ENCODE measurements at places on chromosomes 6 and 20.

GRCh38 chr6:78781001-78781400 is 86.3 kb upstream of the IRAK1BP1 start:
- DNase-seq, result no peak

DNA sequence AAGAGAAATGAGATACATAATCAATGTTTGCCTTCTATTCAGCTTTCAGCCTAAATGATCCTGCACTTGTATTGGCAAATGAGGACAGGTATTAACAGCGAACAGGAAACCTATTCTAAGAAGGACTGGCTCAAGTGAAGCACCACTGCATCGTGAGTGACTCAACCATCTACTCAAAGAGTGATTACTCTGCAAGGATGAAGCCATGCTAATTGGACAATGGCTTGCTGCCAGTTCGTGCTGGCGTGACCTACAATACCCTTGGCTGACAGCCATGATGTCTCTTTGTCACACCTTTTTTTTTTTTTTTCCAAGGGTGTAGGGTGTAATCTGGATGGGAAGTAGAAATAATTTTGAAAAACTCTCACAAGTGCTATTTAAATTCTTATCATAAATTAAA is 104.9 kb downstream of the GJA10 start:
- no peak for DNase-seq

DNA sequence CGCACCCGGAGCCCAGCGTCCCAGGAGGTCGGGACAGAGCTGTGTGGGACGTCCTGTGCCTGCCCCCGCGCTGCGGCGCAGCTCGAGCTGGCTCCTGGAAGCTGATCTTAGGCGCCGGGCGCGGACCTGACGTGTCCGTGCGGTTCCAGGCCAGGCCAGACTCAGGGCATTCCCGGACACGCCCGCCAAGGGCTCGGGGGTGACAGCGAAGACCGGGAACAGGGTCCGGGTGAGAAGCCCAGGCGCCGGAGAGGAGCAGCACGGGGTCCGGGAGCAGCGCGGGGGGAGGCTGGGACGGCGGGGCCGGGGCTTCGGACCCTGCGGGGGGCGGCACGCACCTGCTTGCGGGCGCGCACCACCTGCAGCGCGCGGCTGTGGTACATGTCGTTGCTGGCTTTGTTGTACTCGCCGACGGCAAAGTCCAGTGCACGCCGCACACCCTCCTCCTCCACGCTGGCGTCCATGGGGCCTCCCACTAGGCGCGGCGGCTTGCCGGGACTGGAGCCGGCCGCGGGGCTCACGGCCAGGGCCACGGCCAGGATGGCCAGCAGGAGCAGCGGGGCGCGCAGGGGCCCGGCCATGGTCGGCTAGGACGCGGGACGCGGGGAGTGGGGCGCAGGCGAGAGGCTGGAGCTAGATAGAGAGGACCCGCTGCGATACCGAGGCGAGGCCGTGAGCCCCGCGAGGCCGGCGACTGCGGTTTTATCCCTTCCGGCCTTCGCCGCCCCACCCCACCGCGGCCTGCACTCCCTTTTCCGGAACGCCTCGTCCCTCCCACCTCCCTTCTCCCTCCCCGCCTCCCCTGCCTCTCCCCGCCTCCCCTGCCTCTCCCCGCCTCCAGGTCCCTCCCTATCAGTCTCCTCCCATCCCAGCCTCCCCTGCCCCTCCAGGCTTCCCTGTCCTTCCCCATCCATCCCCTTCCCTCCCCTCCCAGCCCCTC is at the start of gene CST3:
Gene CST3 (minus strand): TSS at position 674 of the 940 bp plus-strand sequence. CDS start 93 bp downstream, at position 581.
- no peak for DNase-seq

GRCh38 chr20:47796971-47797370 is 11.7 kb upstream of the SULF2 start:
- no peak for DNase-seq

GRCh38 chr6:99521633-99522151 is 6.5 kb upstream of the USP45 start:
- no peak for DNase-seq

DNA sequence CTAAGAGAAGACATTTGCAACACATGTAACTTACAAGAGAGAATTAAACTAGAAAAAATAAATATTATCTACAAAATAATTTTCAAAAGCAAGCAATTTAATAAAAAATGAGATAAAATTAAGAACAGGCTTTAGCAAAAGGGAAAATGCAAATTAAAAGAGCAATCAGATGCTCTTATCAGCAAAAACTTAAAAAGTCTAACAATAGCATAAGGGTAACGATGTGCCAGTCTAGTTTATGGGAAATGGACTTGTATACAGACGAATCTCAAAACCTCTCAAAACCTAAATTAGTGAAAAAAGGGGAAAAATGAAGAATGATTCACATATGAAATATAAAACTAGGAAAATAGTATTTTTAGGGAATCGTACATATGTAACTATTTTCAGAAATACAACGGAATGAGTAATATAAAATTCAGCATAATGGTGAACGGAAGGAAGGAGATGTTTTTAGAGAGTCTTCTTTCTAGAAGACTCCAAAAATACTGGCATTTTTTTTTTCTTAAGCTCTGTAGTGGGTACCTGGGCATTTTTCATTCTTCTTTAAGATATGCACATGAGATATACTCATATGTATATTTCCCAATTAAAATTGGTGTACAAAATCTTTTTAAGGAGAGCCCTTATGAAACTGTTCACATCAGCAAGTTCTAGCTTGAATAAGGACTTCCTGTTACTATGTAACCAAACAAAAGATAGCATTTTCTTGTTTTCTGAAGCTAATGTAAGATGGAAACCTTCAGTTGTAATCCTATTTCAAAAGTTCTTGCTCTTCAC is 927 bp upstream of the MANEA start:
- DNase-seq, result no peak

GRCh38 chr20:771741-772464 is 3.6 kb upstream of the SLC52A3 start:
- DNase-seq, result no peak

DNA sequence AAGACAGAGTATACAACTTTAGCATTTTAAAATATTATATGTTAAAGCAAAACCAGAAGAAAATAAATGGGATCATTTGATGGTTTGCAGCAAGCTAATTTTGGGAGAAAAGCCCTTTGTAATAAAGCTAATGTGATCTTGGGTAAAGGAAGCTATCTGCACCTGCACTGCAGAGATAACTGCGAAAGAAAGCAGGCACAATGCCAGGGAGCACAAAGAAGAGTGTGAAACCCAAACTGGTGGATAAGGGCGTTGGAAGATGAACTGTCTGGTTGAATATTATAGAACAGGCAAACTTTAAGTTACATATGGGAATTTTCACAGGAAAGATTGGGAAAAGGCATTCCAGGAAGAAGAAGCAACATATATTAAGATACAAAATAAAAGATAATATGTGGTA is 179.2 kb upstream of the KHDRBS2 start:
- no peak for DNase-seq

GRCh38 chr6:23181356-23182110 is 612.2 kb downstream of the HDGFL1 start:
- no peak for DNase-seq

DNA sequence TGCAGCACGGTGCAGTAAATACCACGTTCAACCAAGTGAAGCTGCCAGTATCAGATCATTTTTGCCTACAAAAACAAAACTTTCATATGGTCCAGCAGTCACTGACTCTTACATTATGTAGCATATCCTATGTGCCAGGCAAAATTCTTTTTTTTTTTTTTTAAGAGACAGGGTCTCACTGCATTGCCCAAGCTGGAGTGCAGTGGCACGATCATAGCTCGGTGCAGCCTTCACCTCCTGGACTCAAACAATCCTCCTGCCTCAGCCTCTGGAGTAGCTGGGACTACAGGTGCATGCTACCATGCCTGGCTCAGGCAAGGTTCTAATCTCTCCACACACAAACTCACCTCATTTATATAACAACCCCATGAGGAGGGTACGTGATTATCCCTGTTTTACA is 208.6 kb upstream of the JARID2 start:
- DNase-seq, result no peak

DNA sequence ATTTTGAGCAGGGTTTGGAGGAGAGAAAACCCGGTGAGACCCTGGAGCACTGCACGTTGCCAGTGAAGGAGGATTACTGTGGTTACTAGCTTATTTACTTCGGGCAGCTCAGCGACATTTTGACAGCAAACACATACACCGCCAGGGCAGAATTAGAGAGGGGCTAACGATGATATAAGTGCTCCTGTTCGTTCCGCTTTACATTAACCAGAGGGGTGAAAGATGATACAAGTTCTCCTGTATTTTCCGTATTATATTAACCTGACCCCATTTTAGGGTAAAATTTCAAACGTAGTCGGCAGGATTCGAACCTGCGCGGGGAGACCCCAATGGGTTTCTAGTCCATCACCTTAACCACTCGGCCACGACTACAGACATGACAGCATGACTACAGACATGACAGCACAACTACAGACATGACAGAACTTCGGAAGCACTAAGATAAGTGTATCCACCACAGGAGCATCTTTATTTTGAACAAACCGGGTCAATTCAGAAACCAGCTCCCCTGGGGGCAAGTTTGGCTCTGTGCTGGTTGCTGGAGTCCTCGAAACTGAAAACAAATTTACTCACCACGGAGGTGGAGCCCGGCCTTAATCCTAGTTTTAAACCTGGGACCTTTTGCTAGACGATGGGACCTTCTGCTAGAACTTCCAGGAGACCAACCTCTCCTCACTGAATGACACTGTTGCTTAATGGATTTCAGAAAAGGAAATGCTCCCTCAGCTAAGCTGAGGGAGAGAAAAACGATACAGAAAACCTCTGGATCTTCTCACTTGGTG is 80.4 kb upstream of the ZNF184 start:
- DNase-seq, result no peak

- no peak for DNase-seq
These were observed 175.0 kb downstream of the BCAS1 start for GRCh38 chr20:53895385-53895755.

DNA sequence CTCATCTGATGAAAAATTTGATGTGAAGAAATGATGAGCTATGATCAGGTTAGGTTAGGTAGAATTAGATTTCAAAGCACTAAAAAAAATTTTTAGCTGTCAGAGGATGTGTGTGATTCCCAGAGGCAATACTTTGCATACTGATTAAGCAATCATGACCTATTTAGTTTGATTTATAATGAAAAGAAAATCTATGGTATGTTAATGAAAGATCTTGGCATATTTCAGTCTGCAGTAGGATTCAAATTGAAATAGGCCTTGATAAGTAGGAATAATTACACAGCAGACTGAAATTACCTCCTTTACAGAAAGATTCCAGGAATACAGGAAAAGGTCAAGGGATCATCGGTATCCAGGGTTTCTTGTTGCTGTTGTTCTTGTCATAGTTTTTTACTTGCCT is 69.3 kb downstream of the HDDC2 start:
- DNase-seq, result no peak

DNA sequence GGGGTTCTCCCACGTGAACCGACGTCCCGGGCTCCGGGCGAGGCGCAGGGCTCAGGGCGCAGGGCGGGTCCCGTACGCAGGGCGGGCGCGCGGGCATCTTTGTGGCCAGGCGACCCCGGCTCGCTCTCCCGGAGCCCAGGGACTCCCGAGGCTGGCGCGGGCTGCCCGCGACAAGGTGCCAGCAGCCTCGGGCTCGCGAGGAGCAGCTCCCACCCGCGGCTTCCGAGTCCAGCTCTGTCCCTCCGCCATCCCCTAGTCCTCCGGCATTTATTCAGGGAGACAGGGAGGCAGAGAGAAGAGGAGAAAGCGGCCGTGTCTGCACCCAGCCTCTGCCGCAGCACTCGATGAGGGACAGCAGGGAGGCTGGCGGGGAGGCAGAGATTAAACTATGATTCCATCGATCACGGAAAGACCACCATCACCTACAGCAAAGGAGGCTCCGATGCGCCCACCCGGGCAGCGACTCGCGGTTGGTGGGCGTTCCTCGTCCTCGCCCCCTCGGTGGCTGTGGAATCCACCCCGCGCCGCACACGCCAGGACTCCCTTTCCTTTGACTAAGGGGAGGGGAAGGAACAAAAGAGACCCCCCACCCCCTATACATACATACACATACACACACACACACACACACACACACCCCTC is 1.1 kb downstream of the RGS17 start:
- DNase-seq, result no peak

DNA sequence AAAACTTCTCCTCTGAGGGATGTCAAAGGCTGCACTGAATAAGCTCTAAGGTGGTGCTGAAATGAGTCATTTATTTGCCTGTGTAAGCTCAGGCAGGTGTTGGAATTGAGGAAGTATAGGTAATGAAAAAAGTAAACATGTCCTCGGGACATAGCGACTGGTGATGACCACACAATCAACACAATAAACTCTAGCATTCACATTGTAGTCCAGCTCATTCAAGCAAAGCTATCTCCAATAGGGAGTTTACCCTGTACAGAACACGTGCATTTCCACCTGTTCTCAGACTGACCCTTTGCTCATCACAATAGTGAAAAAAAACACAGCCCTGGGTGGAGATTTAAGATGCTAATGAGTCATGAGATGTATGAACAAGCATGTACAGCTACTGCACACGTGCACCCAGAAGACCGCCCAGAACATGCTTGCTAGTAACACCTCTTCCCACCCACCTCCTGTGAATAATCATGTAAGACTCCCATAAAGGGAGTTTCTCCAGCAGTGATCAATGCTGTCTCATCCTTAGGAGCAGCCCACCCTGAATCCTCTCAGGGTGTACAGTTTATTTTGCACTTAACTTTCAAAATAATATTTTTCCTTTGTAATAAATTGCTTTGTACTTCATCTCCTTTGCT is 33.0 kb upstream of the POU5F1 start:
- peak; percentile 43 for DNase-seq
